ENCODE measurements at places on chromosomes 5 and 9.
A peak's percentile ranks its signal among the peaks of the same experiment; 100 is the strongest.

GRCh38 chr9:123174887-123175518, 93.4 kb downstream of the STRBP start:
- no peak for DNase-seq

- DNase-seq, result peak; percentile 5
These were observed 497 bp downstream of the NSA2 start for GRCh38 chr5:74767579-74767913.

GRCh38 chr5:138015916-138016315, 17.0 kb downstream of the FAM13B start:
- DNase-seq, result no peak

DNA sequence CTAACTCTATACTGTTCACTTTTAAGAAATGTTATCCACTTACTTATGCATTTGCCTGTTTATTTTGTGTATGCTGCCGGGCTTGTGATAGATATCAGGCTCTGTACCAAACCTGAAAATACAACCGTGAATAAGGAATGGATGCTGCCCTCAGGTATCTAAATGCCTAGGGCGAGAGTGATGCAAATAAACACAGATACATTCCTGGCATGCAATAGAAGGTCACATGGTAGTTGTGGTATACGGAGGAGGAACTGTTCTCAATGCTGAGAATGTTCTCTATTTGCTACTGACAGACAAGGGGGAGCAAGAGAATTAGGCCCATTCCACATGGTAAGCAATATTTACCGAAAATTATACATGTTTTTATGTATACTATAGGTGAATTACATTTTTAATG, 227.8 kb downstream of the ICE1 start:
- DNase-seq, result no peak

GRCh38 chr9:96441798-96442445, 8.0 kb upstream of the HABP4 start:
- DNase-seq, result no peak

GRCh38 chr9:131651160-131651559, 88.7 kb downstream of the RAPGEF1 start:
- no peak for DNase-seq

DNA sequence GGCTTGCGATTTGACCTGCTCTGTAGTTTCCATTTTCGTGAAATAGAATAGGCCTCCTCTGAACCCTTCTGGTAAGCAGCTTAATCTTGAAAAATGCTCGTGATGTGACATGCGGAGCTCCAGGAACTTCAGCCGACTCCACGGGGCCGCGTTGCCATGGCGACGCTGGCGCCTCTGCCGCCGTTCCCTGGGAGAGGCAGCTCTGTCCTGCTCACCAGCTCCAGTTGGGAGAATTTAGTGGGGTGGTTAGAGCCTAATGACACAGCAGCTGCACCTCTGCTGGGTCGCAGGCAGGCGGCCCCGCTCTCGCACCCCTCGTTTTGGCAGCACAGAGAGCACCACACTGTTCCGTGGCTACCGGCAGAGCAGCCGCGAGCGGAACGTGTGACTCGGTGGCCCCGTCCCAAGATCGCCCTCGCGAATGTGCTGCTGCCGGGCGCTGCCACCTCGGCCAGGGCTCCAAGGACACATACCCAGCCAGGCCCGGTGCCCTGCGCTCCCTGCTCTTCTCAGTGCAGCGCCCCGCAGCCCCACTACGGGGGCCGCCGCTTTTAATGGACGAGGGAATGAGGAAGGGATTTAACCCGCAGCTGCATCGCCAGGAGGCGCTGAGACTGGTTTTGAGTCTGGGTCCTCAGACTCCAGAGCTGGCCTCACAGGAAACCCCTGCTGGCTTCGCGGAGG, 131.2 kb upstream of the LMX1B start:
- DNase-seq, result no peak
